ENCODE measurements at places on chromosomes 7 and 10.

- DNase-seq = no peak
Observed at GRCh38 chr10:26407406-26407969, 30.7 kb upstream of the APBB1IP start.

DNA sequence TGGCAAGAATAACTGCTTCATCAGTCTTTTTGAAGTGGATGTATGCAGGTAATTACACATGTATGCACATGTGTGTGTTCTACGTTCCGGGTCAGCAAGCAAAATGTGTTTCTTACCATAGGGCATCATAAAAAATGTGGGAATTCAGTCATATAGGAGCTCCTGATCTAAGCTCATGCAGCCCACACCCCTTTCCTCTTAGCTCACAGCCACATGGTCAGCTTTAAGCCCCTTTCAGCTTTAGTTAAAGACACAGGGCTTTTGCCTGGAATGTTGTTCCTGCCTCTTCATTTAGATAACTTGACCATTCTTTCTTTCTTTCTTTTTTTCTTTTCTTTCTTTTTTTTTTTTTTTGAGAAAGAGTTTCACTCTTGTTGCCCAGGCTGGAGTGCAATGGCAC is 258.1 kb downstream of the RPS24 start:
- no peak for DNase-seq

GRCh38 chr10:32964270-32964669 is 6.2 kb upstream of the ITGB1 start:
- DNase-seq = no peak

DNA sequence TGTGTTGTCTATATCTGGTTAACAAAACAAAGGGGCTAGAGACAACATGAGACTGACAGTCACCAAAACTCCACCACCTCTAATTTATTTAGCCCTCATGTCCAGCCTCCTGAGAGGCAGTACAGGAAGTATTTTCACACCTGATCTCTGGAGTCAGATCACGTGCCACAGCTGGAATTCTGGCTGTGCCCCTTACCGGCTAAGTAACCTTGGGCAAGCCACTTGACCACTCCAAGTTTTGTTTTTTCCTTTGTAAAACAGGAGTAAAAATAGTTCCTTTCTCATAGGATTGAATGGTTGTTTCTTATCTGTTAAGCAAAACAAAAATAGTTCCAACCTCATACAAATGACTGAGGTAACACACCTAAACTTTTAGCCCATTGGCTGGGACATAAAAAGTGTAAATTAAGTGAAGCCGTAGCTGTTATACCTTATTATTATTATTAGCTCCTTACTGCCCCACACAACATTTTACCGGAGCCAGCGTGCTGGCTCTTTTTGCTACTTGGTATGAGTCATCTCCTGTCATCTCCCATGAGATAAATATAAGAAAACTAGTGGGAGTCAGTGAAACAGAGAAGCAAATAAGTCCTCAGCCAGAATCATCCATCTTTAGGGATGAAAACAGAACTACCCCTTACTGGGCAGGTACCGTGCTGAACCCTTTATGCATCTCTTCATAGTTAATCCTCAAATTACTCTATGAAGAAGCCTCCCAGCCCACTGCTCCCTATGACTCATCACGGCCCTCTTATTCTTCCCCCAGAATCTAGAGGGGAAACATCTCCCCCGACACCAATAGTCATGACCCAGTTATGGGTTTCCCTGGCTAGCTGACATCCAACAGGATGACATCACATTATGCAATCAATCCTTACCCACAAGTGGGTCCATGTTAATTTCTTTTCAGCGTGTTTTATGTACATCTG is 44.9 kb downstream of the PPP1R3C start:
- DNase-seq = no peak

DNA sequence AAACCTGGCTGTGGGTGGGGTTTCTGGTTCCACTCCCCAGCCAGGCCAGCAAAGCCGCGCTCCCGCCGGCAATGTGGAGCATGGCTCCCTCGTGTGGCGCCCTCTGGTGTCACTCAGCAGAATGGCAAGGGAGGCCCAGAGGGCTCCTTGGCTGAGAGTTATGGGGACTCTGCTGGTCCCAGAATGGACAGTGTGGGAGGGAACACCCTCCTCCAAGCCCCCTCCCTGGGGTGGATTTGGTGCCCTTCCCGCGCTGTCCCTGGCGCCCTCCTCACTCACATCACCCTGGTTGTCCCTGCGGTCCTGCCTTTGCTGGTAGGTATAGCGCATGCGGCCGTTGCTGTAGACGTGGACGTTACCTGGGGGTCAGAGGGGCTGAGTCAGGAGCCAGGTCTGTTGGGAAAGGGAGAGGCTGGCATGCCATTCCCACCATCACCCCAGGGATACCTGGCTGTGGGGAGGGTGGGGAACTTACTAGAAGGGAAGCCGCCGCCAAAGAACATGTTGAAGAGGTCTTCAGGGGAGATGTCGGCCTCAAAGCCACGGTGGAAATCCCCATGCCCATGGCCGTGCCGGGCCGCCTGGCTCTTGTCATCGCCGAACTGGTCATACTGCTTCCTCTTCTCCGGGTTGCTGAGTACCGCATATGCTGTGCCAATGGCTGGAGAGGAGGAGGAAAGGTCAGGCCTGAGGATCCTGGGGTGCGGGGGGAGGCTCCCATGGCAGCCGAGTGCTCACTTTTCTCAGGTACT is 14.0 kb downstream of the DNAJB12 start:
- DNase-seq = no peak

DNA sequence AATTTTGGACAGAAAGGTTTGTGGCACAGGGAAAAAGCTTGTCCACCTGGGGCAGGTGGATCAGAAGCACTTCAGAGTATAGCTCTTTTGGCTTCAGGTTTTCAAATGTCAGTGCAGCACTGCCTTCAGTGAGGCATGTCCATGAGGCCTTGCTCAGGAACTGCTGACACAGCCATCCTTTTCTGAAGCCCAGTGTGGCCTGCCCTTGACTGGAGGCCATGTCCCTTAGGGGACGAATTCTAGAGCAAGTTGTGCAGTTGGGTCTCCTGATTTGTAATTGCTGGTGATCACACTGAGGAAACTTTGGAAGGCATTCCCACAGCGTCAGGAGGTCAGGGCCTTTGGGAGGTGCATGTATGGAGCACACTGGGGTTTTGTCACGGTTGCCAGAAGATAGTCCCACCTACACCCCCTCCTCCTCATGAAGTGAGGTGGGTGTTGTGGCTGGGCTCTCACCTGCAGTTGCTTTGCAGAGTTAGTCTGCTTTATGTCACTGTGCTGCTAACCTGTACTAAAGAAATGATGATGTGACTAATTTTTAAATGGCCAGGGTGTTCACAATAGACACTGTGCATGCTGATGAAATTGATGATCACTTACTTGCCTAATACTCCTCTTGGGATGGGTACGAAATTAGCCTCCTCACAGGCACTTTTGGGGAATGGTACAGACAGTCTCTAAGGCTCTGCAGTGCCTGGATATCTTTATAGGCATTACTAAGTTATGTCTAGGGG is 41.7 kb downstream of the OGDH start:
- no peak for DNase-seq

DNA sequence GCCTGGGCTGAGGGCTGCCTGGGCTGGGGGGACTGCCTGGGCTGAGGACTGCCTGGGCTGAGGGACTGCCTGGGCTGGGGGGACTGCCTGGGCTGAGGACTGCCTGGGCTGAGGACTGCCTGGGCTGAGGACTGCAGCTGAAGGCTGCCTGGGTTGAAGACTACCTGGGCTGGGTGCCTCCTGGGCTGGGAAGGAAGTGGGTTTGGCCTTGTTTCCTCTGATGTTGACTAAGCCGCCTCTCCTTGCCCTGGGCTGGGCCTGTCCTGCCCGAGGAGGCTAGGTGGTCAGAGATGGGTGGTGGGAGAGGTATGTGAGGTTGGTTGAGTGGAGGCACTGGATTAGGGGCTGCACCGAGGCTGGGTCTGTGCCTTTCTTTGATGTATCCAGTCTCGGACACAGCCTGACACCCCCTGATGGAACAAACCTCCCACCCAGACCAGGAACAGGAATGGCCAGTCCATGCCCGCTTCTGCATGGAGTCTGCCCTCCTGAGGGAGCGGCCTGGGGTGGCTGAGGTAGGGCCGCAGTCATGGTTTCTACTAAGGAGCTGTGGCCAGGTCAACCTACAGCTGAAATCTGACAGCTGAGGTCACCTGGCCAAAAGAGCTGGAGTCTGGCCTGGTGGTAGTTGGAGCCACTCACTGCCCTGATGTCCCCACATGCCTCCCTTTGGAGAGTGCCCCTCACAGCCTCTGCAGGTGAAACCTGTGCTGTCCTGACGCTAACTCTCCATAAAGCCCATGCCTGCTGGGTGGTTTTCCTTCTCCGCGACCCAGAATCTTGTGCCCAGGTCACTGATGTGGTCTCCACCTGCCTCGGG is 22.3 kb downstream of the SCART1 start:
- DNase-seq = no peak

DNA sequence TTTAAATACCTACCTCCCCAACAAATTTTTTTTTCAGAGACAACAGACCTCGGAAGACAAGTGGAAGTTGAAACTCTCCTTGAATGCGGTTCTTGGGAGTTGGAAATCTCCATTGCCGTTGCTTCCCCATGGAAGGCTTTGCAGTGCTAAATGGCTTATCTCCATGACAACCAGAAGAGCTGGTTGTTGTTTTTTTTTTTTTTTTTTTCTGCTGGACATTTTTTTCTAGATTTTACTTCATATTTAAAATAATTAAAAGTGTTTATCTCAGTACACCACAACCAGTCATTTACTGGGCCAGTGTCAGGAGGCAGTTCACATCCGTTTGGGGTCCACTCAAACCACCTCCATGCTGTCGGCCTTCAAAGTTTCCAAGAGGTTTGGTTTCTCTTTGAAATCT is 348.5 kb upstream of the PRKCQ start:
- no peak for DNase-seq

GRCh38 chr10:107417446-107417845 is 252.9 kb upstream of the SORCS1 start:
- no peak for DNase-seq
